ENCODE measurements at places on chromosomes 12 and 14. TPM values are rescaled to one million over a fixed set of nuclear protein-coding genes. Genes with fewer than 3 reads are reported as not detected.

- no peak for DNase-seq
- no peak overlapping the region for H3K4me3 ChIP-seq
- H3K36me3 ChIP-seq = no peaks in the 10 kb centered on the region
These were observed 63.0 kb upstream of the ARHGAP5 start for GRCh38 chr14:32014057-32014456.

TMEM132D gene
- not detected for polyA plus RNA-seq

DNA sequence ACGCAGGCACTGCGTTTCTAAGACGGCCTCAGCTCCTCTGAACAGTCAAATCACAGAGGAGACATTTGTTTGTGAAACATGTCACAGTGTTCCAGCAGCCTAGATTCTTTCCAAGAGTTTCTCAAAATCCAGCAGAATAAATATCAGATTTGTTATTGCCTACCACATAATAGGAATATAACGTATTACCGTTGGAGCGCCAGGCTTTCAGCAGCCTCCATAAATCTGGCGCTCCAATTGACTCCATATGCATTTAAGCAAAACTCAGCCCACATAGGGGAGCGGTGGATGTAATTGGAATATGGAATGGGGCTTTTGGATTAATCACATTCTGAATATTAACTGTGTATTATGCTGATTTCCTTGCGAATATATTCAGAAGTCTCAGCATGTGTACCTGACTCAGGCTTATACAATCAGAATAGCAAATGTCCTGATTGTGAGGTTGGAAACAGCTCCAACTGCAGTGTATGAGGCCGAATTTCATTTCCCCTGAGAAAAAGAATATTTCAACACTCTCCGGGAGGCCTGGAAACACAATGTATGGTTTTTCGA lies 174.0 kb downstream of the ASCL4 start:
- no peak for DNase-seq
- H3K36me3 ChIP-seq = no peaks in the 10 kb centered on the region
- no peak overlapping the region for H3K27ac ChIP-seq
- H3K27me3 ChIP-seq = peaks cover 7% of the 10 kb centered on the region
- no peaks in the 10 kb centered on the region for H3K4me1 ChIP-seq
- H3K4me3 ChIP-seq = no peak overlapping the region

- DNase-seq = peak; percentile 28
- no peak overlapping the region for H3K4me3 ChIP-seq
- no peak overlapping the region for H3K27ac ChIP-seq
- H3K27me3 ChIP-seq = no peaks in the 10 kb centered on the region
These were observed 12.0 kb downstream of the CLSTN3 start for GRCh38 chr12:7142056-7142644.

DNA sequence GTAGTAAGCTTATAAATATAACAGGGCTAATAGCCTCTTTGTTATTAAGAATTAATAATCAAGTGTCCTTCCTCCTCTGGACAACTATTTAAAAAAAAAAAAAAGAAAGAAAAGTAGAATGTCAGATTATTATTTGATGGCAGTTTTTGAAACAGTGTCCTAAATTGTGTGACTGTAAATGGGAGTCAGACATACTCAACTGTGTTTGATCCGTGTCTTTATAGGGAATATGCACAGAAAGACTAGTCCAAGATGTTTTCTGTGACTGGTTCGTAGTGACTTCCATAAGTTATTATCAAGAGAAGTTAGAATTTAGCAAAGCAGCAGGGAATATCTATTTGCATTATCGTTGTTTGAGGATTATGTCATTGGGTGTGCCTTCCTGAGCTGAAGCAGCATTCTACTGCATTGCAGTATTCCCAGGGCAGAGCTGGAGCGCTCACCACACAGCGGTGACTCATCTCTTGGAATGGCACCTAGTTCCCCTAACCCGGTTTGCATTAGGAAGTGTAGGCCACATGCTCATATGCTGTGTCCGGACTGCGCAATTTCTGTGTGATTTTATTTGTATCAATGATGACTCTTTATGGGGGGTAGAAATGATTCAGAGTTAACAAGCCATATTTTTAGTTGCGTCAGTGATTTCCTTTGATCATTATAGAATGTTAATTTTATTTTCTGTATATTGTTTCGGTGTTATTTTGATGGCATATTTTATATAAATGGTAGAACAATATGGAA lies 7.9 kb downstream of the DYNC1H1 start:
- peak overlapping the region; percentile 12 for H3K4me3 ChIP-seq
- H3K27me3 ChIP-seq = no peaks in the 10 kb centered on the region
- peak overlapping the region; percentile 23 for H3K27ac ChIP-seq
- H3K36me3 ChIP-seq = peaks cover 5% of the 10 kb centered on the region
- H3K4me1 ChIP-seq = peaks cover 63% of the 10 kb centered on the region

PRPF39 gene
- 6.4 TPM for polyA plus RNA-seq

DNA sequence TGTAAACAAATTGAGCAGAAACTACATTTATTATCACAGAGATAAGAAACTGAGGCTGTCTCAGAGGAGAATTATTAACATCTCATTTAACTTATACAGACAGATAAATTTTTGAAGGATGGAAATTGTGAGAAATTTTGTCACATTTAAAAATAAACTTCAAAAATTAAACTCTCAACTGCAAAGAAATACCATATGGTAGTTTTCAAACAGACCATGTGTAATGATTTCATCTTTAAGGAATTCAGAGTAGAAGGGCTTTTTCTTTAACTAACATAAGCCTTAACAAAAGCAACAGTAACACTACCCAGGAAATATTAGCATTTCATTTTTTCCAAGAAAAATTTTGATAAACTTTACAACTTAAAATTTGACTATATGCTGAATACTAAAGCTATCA lies 26.6 kb downstream of the NUP37 start:
- H3K27ac ChIP-seq = no peak overlapping the region
- no peak for DNase-seq
- H3K36me3 ChIP-seq = peaks cover 10% of the 10 kb centered on the region
- H3K4me3 ChIP-seq = no peak overlapping the region
- no peaks in the 10 kb centered on the region for H3K27me3 ChIP-seq

MAP1LC3B2 gene
- polyA plus RNA-seq = 2.4 TPM

DNA sequence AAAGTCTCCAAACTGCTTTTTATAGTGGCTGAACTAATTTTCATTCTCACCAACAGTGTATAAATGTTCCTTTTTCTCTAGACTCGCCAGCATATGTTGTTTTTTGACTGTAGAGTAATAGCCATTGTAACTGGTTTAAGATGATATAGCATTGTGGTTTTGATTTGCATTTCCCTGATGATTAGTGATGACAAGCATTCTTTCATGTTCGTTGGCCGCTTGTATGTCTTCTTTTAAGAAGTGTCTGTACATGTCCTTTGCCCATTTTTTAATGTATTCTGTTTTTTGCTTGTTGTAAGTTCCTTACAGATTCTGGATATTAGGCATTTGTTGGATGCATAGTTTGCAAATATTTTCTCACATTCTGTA lies 404.9 kb downstream of the FLRT2 start:
- H3K36me3 ChIP-seq = peaks cover 10% of the 10 kb centered on the region
- H3K4me1 ChIP-seq = peaks cover 54% of the 10 kb centered on the region
- H3K4me3 ChIP-seq = peak overlapping the region; percentile 99

DNA sequence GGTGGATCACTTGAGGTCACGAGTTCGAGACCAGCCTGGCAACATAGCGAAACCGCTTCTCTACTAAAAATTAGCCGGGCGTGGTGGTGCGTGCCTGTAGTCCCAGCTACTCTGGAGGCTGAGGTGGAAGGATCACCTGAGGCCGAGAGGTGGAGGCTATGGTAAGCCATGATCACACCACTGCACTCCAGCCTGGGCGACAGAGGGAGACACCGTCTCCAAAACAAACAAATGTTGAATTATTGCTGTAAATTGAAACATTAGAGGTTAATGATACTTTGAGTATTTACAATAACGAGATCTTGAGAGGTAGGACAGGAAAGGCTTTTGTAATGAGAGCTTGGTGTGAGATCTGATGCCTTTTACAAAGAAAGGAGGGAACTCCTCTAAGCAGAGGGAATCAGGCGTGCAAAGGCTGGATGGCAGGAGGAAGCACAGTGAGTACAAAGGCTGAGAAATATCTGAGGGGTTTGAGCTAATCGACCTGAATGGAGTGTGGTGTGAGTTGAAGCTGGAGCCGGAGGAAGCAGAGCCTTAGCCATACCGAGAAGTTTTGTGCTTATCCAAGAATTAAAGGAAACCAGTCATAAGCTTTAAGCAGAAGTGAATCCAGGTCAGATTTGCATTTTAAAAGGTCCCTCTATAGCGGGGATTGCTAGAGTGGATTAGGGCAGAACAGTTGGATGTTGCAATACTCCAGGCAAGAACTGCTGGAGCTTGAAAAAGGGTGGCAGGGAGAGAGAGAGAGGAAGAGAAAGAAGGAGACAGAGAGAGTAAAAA lies 1.1 kb downstream of the RHNO1 start:
- H3K27ac ChIP-seq = peak overlapping the region; percentile 95
- DNase-seq = no peak
- no peaks in the 10 kb centered on the region for H3K36me3 ChIP-seq
